ENCODE measurements at places on chromosomes 7 and 10.

GRCh38 chr7:142443216-142444010, 185.6 kb upstream of the PRSS58 start:
- DNase-seq = no peak

- no peak for DNase-seq
Observed at GRCh38 chr10:86649471-86650150, 4.7 kb upstream of the OPN4 start.

DNA sequence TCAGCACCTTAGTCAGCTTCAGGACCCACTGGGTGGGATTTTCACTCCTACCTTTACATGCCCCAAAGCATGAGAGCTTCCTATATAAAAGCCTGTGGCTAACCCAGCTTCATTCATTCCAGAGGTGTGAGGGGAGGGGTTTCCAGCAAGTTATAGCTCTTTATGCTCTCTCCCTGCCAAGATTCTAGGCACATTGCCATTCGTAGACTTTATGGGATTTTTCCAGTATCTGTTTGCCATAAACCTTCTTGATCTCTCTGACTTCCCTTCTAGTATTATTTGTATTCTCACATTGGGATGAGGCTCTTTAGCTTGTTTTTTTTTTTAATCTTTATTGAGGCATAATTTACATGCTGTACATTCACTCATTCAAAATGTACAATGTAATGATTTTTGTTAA, 67.5 kb downstream of the POU6F2 start:
- DNase-seq = peak; percentile 16

GRCh38 chr10:73163096-73163495, 4.7 kb downstream of the ECD start:
- DNase-seq = no peak

DNA sequence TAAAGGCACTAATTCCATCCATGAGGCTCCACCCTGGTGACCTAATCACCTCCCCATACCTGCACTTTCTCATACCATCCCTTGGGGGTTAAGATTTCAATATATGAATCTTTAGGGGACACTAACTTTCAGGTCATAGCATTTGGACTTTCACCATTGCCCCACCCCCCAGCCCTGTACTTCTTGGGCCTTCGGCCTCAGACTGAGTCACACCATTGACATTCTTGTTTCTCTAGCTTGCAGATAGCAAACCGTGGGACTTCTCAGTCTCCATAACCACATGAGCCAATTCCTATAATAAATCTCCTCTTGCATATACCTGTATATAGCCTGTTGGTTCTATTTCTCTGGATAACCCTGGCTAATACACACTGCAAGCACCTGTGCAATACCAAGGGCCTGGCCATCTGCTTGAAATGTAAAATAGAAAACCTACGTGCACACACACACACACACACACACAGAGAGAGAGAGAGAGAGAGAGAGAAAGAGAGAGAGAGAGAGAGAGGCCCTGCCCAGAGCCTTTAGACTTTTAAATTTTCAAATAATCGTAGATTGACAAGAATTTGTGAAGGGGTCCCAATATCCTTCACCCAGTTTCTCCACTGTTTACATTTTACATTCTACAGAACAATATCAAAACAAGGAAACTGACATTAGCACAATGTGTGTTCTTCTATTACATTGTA, 25.3 kb downstream of the ANXA8 start:
- peak; percentile 65 for DNase-seq

- DNase-seq = peak; percentile 60
Observed at GRCh38 chr7:65239707-65240352, 133.8 kb upstream of the ZNF92 start.

- DNase-seq = no peak
Observed at GRCh38 chr7:71746006-71746405, 614.1 kb downstream of the GALNT17 start.

DNA sequence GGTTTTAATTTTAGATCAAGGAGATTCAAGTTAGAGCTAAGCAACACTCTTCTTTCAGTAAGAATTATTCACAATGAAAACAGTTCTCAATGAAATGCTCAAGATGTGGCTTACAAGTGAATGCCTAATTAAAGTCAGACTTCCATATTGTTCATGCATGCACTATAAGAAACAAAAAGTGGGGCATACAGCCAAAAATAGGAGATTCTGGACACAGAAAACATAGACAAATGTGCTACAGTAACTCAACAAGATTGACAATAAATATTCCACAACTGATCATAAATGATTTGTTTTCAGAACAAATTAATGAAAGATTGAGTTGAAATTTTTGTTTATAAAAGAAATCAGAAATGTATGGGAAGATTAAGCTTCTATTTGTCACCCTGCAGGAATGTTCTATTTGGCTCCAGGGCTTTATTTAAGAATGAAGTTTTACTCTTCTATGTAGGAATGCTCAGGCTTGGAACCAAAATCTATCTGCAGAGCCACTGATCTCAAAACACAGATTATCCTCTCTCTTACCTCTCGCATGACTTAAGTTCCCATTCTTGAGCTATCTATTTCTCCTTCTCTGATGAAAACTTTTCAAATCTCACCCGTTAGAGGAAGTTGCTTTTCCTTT, 89.0 kb upstream of the PIP4K2A start:
- DNase-seq = no peak

DNA sequence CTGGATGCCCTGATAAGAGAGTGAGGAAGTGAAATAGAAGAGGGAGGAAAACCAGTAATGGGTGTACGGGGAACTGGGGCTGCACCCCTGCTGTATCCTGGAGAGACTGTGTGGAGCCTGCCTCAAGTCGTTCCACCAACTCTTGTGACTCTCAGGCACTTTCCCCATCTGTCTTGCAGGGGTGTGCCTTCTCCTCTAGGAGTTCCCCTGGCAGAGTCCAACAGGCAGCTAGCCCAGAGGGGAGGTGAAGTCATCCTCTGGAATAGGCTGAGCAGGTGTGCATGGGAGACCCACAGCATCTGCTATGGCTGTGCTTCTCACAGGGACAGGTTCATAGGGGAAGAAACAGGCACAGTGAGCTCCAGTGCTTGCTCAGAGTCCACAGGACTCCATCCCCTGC, 46.8 kb downstream of the WIPF3 start:
- DNase-seq = no peak

DNA sequence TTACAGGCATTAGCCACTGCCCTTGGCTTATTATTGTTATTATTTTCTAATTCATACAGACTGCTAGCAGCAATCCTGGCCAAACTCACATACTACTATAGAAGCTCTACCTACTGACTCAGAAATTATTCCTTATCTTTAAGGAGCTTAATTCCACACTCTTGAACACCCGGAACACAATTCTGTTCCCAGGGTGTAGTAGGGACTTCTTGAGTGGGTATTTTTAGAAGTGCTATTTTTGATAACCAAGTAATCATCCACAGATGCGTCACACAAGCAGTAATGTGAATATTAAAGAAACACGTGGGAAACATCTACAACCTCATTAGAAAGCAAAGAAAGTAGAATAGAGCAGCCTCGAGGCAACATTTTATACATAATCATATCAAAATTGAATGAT, 149.2 kb downstream of the PTEN start:
- no peak for DNase-seq

- peak; percentile 6 for DNase-seq
Observed at GRCh38 chr10:24034571-24034970, 174.4 kb upstream of the KIAA1217 start.

DNA sequence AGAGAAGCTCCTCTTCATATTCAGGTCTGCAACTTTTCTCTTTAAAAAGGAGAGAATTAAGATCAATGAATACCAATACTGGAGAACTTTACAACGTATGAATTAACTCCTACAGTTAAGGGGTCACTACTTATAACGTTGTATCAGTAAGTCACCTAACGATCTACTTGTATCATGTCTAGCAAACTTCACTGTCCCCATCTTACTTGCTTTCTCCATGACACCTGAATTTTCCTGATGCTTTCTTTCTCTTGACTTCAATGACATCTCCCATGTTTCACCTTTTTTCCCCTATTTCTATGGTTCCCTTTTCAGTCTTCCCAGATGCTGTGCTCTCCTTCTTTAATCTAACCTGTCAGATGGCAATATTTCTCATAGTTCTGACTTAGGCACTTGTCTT, 19.6 kb downstream of the NAMPT start:
- DNase-seq = no peak

- no peak for DNase-seq
Observed at GRCh38 chr7:149644754-149645153, 128.6 kb downstream of the ZNF467 start.

DNA sequence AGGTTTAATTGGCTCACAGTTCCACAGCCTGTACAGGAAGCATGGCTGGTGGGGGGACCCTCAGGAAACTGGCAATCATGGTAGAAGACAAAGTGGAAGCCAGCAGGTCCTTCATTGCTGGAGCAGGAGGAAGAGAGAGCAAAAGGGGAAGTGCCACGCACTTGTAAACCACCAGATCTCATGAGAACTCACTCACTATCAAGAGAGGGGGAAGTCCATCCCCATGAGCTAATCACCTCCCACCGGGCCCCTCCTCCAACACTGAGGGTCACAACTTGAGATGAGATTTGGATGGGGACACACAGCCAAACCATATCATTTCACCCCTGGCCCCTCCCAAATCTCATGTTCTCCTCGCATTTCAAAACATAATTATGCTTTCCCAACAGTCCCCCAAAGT, 171.9 kb upstream of the CACNA2D1 start:
- no peak for DNase-seq

DNA sequence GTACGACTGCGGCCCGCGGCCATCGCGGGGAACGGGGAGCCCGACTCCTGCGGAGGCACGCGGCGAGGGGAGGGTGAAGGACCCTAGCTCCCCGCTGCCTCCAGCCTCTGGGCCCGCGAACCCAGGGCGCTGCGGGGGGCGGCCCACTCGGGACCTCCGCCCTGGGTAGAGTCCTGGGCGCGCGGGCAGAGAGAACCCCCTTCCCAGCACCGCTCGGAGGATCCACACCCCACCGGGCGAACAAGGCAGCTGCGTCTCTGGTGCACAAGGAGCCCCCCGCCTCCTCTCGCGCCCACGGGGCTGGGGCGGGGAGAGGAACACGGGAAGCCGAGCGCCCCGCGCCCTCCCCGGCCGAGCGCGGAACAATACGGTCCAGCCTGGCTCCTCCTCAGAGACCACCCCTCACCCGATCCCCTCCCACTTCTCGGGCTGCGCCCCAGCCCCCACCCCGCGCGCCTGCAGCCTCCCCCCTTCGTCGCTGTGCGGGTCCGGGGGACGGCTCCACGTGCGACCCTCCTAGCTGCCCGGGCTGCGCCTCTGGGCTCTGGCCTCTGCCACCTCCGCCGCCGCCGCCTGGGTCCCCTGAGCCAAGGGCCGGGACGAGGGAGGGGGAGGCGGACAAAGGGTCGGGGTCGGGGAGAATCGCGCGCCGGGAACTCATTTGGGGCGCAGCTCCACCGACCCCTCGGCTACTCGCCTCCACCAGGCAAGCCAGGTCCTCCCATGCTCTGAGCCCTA, at the start of gene WDR86:
Gene WDR86 (minus strand): TSS at position 372 of the 738 bp plus-strand sequence. CDS start 449 bp downstream, outside the sequence.
- DNase-seq = peak; percentile 69

GRCh38 chr10:48287417-48288391, 13.2 kb upstream of the FRMPD2 start:
- DNase-seq = peak; percentile 34

DNA sequence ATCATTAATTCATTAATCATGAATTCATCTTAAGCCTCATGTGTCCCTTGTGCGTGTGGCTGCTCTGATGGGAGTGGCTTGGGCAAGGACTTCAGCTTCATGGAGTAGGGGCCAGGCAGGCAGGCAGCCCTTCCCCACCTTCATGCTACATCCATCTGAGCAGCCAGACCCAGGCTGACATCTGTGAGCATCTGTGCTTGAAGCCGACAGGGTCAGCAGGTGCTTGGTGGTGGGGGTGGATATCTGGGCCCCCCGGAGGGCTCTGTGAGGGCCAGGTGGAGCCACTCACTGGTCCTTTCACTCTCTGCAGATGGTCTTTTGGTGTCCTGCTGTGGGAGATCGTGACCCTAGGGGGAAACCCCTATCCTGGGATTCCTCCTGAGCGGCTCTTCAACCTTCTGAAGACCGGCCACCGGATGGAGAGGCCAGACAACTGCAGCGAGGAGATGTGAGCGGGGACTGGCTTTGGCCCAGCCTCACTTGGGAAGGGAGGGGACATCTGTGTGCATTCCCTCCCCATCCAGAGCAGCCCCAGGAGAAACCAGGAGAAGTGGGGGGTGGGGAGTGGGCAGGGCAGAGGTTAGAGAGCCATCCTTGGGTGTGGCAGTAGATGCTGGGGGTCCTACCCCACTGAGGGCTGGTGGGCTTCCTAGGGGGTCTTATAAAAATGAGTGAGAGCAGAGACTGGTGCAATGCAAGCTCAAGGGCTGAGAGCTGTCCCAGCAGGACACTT, 14.7 kb upstream of the CSGALNACT2 start:
- DNase-seq = no peak

- DNase-seq = peak; percentile 86
Observed at GRCh38 chr7:97835296-97836138, 36.7 kb downstream of the ASNS start.

DNA sequence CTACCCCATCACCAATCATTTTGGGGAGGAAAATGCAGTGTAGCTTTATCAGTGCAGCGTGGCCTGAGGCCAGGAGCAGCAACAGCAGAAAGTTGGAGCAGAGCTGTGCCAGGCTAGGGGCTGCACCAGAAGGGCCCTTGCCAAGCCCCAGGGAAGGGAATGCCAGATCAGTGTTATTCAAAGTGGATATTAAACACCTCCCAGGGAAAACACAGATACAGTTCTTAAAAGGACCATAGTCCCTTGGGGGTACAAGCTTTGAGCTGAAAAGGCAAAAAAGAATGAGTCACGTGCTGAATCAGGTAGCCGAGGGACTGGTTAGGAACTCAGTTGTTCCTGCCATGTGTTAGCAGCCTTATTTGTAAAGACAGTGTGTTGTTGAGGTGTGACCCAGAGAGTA, 54.0 kb downstream of the GSDME start:
- no peak for DNase-seq

DNA sequence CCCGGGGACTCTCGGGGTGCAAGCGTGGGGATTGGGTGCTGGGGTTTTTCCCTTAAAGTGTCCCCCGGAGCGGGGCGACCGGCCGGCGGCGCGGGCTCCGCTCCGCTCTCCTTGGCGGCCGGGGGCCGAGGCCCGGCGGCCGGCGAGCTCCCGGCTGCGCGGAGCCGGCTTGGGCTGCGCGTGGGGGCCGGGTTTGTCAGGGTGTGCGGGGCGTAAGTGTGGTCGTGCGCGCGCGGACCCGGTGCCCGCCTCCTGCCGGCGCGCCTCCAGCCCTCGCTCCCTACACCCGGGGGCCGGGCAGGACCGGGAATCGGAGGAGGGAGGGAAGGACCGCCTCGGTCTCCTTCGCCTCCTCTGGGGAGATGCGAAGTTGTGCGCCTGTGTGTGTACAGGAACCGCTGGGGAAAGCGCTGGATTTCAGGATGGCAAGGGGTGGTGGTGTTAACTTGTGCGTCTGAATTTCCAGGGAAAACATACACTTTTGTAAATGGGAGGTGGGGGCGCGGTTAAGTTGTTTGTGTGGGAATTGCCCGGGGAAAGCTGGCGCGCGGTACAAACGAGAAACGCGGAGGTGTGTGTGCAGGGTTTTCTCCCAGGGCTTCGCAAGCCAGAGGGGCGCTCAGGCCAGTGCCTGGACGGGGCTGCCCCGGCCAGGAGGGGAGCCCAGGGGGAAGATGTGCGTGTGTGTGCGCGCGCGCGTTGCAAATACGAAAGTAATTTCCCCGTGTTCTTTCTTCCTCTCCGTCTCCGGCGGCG, 737 bp downstream of the ZMIZ1 start:
- DNase-seq = peak; percentile 72
